ENCODE measurements at places on chromosomes 1 and 21.

GRCh38 chr1:6144175-6144574 lies 35.9 kb downstream of the CHD5 start:
- DNase-seq, result no peak

- DNase-seq, result no peak
These were observed 46.3 kb upstream of the ETS2 start for GRCh38 chr21:38759413-38759812.

DNA sequence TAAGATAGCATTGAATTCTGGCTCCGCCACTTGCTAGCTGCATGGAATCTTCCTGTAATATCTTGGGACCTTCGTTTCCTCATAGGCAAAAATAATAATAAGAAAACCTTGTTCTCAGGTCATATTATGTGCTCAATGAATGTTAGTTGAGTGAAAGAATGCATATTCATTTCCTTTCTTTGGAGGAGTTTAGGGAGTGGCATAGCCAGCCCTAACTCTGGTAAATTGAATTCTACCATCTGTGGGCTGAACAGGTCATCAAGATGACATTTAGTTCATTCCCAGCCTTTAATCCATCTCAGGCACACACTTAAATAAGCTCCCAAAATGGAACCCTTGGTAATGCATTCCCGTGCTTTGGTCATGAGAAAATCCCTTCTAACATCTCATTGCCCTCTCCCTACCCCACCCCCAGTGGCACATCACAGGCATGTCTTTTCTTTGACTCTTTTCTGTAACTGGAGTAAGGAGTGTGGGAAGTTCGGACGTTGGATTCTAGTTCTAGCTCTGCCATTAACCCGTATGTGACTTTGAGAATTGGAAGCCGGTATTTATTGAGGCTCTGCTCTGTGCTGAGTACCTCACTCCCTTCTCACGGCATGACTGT lies 13.2 kb upstream of the MYOG start:
- DNase-seq, result no peak

DNA sequence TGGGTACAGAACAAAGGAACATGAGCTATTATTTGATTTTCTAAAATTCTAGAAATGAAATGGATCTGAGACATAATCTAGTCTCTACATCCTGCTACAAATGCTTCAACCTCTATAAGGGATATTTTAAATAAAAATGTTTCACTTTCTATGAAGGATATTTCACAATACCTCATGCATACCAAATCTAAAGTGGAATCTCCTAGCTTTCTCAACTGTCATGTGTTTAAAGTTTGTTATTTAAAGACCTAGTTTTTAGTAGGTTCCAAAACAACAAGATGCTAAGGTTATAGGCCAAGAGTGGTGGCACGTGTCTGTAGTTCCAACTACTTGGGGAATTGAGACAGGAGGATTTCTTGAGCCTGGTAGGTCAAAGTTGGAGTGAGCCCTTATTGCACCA lies 47.6 kb downstream of the KDM5B start:
- no peak for DNase-seq
